Colonic mucosa (tissue), 4 donors: ENCODE measurements at places on chromosomes 13 and 19.

DNA sequence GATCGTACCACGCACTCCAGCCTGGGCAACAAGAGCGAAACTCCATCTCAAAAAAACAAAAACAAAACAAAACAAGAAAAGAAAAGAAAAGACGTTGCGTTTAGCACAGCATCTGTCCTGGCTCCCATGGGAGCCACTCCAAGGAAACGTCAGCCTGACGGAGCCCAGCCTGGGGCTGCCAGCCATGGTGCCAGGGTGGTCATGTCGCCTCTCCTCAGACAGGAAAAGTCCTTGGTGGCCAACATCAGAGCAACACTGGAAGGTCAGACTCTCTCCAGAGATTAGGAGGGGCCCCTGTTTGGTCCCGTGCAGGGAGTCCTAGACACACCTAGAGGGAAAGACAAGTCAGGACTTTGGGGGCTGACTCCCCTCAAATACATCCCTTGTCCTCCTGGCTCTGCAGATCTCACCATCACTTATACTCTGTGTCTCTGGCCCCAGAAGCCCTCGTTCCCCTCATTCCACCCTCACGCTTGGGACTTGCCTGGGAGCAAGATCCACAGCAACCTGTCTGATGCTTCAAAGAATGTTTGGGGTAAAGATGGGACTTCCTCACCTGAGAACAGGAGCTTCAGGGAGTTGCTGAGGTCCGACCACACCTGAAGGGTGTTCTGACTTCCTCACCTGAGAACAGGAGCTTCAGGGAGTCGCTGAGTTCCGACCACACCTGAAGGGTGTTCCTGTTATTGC, 9.3 kb downstream of the LILRA4 start:
- no peak for DNase-seq
- no peak overlapping the region for H3K27ac ChIP-seq
- H3K27me3 ChIP-seq, result no peaks in the 10 kb centered on the region
- no peaks in the 10 kb centered on the region for H3K4me1 ChIP-seq
- H3K36me3 ChIP-seq, result no peaks in the 10 kb centered on the region

DNA sequence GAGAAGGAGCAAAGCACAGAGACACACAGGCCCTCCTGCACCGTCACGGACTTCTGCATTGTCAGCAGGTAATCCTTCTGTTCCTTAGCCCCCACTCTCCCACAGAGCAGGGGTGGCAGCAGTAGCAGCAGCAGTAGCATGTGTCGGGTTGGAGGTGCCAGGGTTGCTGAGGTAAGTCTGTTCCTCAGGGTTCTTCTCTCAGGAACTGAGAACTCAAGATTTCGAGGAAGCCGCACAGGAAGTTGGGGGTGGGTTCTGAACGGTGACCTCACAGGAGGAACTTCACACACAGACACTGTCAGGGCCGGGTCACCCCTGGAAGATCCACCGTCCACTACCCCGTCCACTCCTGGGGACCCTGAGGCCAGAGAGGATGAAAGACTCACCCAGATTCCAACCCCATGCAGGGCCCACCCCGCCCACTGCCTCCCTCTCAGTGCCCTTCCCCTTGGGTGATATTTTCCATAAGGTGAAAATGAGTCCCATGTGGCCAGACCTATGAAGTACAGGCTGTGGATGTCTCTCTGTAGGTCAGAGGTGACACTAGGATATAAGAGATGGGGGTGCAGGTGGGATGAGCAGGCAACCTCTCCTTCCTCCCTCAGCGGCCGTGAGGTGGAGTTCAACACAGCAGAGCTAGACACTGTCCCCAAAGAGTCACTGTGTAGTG, at the start of gene SIGLEC12:
TSS of gene SIGLEC12 (minus strand) at position 207 of the 670 bp plus-strand sequence. CDS start at position 140, 67 bp downstream.
- H3K4me3 ChIP-seq, result no peak within 1 kb of the TSS
- H3K27ac ChIP-seq, result no peak within 1 kb of the TSS
- H3K4me1 ChIP-seq, result no peaks in the 10 kb centered on the region

DNA sequence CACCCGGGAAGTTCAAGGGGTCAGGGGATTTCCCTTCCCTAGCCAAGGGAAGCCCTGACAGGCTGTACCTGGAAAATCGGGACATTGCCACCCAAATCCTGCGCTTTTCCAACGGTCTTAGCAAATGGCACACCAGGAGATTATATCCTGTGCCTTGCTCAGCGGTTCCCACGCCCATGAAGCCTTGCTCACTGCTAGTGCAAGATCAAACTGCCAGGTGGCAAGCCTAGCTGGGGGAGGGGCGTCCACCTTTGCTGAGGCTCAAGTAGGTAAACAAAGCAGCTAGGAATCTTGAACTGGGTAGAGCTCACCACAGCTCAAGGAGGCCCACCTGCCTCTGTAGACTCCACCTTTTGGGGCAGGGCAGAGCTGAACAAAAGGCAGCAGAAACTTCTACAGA, 1794.5 kb downstream of the PCDH9 start:
- H3K4me1 ChIP-seq, result no peaks in the 10 kb centered on the region
- no peak for DNase-seq
- H3K36me3 ChIP-seq, result no peaks in the 10 kb centered on the region
- H3K4me3 ChIP-seq, result no peak overlapping the region

DNA sequence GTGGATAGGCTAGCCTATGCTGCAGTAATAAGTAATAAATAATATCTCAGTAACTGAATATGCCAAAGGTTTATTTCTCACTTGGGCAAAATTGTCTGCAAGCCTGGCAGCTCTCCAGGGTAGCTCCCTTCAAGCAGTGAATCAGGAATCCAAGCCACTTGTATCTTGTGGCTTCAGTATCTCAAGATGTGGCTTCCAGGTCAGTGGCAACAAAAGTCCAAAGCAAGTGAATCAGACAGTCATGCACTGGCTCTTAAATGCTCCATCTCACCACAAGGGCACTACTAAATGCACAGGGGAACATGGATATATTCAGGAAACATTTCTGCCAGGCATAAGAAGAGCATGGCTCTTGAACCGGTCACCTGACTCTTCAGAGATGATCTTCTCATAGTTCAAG, 126.3 kb downstream of the KCTD12 start:
- H3K4me3 ChIP-seq, result no peak overlapping the region
- no peaks in the 10 kb centered on the region for H3K27me3 ChIP-seq
- H3K4me1 ChIP-seq, result no peaks in the 10 kb centered on the region
- H3K36me3 ChIP-seq, result no peaks in the 10 kb centered on the region

DNA sequence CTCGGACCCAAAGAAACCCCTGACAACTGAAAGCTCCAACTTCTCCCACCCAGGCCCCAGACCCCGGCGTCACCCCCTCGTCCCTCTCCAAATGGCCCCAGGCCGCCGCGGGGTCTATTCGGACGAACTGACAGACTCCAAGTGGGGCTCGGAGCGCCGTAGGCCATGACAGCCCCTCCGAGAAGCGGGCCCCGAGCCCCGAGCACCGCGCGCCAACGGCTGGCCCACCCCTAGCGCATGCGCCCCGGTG, 360 bp downstream of the DDX39A start:
- H3K4me3 ChIP-seq, result peak overlapping the region; percentile 84
- peak overlapping the region; percentile 95 for H3K27ac ChIP-seq
- peak; percentile 88 for DNase-seq

- no peaks in the 10 kb centered on the region for H3K36me3 ChIP-seq
- H3K4me1 ChIP-seq, result no peaks in the 10 kb centered on the region
- no peak for DNase-seq
- no peak overlapping the region for H3K4me3 ChIP-seq
Measured at GRCh38 chr13:90500569-90500968, 846.9 kb upstream of the MIR17HG start.

GRCh38 chr13:111384441-111385182, 64.2 kb downstream of the TEX29 start:
- H3K27ac ChIP-seq, result no peak overlapping the region

GRCh38 chr19:50921426-50922316, 10.5 kb upstream of the KLK4 start:
- H3K4me1 ChIP-seq, result no peaks in the 10 kb centered on the region
- DNase-seq, result no peak
- no peak overlapping the region for H3K4me3 ChIP-seq
- no peak overlapping the region for H3K27ac ChIP-seq
- H3K36me3 ChIP-seq, result no peaks in the 10 kb centered on the region

DNA sequence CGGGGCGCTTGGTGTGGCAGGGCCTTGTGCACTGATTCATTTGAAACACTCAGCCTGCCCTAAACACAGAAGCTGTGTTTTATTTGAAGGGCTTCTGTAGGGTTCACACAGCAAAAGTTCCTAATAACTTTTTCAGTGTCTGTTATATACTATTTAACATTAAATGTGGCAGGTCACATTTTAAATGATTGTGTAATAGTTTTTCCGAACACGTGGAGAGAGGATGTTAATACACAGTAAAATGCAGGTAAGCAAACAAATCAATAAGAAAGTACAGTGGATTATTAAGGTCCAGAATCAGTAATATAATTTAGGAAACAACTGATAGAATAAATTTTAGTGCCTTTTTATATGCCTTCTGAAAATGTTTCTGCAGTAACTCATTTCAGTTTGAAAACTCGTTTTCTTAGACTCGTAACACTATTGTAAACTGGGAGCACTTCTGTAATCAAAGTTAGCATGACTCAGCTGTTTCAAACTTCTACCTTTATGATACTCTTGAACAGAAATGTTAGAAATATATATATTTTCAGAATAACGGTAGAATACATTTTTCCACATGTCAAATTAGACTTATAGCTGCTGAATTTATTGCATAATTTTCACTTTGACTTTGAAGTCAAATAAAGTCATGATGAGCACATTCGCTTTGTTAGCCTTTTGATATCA, 70.1 kb downstream of the GGACT start:
- no peaks in the 10 kb centered on the region for H3K27me3 ChIP-seq
- no peaks in the 10 kb centered on the region for H3K4me1 ChIP-seq
- DNase-seq, result no peak
- no peak overlapping the region for H3K4me3 ChIP-seq
- no peaks in the 10 kb centered on the region for H3K36me3 ChIP-seq

- no peak overlapping the region for H3K4me3 ChIP-seq
- H3K4me1 ChIP-seq, result no peaks in the 10 kb centered on the region
- H3K27me3 ChIP-seq, result no peaks in the 10 kb centered on the region
Measured at GRCh38 chr13:23455401-23456185, 22.1 kb upstream of the SACS start.

DNA sequence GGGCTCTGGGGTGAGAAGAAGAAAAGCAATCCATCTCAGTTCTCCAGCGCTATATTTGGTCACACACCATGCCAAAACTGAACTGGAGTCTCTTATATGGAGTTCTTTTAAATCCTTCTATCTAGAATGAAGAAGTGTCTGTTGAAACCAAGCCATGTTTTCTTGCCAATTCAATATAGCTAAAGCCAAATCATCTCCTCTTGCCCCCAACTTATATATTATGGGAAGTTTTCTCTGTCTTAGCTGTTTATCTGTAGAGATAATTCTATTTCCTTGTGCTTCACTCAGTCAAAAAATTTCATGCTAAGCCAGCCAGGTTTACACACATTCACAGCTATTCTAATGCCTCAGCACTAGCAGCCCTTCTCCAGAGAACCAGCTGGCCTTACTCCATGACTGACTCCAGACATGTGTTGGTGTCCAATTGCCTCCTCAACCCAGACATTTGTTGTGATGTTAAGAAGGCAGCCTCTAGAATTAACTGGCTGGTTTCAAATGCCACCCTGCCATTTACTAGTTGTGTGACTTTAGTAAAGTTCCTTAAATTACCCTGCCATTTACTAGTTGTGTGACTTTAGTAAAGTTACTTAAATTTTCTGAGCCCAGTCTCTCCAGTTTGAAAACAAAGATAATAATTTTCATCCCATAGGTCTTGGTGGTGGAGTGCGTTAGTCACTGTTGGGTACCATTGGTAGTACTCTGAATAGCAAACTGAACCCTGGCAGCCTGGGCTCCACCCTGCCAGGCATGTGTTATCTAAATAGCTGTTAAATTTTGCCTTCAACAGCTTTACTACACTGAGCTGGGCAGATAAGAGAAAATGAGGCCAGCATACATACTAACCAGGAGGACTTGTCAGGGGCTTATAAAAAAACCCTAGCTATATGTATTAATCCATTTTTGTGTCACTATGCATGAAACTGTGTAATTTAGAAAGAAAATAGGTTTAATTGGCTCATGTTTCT, 525.1 kb downstream of the LMO7 start:
- DNase-seq, result no peak
- no peak overlapping the region for H3K27ac ChIP-seq
- no peak overlapping the region for H3K4me3 ChIP-seq
- no peaks in the 10 kb centered on the region for H3K36me3 ChIP-seq
- H3K4me1 ChIP-seq, result no peaks in the 10 kb centered on the region

- no peaks in the 10 kb centered on the region for H3K36me3 ChIP-seq
- no peak overlapping the region for H3K27ac ChIP-seq
- no peaks in the 10 kb centered on the region for H3K4me1 ChIP-seq
- no peak for DNase-seq
Measured at GRCh38 chr13:26762745-26763345, 2.3 kb upstream of the GPR12 start.

DNA sequence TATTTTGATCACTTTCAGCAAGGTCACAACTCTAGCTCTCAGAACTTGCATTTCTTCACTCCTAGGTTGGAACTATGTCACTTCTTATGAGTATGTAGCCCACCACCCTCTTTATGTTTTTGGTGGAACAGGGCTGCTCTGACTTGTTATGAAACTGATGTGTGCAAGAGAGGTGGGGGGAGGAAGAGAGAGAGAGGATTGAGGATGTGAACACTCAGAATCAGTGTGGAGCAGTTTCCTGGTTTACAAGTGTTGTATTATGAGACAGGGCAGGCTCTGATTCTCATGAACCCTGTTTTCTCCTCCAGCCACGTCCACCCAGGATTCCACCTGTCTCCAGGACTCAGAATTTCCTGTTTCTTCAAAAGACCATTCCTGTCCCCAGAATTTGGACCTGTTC, 16.1 kb downstream of the ZNF317 start:
- no peak overlapping the region for H3K27ac ChIP-seq
- no peak overlapping the region for H3K4me3 ChIP-seq
- DNase-seq, result no peak
- H3K4me1 ChIP-seq, result no peaks in the 10 kb centered on the region

DNA sequence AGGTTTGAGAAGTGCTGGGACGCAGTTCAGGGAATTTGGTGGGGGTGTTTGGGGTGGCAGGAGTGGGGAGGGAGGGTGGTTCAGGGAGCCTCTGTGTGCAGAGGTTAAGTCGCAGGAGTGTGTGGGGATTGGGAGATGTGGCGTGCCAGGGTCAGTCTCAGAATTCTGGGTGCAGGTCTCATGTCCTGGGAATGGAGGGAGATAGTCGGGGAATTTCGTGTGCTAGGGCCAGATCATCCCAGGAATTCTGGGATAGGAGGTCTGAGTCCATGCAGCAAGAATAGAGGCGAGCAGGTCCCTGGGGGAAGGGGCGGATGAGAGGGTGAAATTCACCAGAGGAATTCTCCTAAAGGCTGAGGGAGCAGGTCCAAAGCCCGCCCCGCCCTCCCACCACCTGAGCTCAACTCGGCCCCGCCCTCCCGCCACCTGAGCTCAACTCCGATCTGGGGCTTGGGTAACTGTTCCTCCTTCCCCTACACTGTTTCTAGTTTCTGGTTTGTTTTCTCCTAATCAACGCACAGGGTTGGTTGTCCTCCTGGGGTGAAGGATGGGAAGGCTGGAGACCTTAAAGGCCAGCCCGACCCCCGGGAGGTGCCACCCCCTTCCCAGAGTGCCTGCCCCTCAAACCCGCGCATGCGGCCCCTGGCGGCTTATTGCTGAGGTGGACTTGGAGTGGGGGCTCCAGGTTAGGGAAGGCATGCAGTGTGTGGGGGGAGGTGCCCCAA, 15.2 kb downstream of the KCNC3 start:
- H3K36me3 ChIP-seq, result no peaks in the 10 kb centered on the region
- no peak for DNase-seq
- peaks cover 11% of the 10 kb centered on the region for H3K27me3 ChIP-seq
- no peaks in the 10 kb centered on the region for H3K4me1 ChIP-seq

- no peak for DNase-seq
- H3K27ac ChIP-seq, result no peak overlapping the region
- no peaks in the 10 kb centered on the region for H3K27me3 ChIP-seq
- no peaks in the 10 kb centered on the region for H3K4me1 ChIP-seq
- H3K36me3 ChIP-seq, result no peaks in the 10 kb centered on the region
- no peak overlapping the region for H3K4me3 ChIP-seq
Measured at GRCh38 chr19:35767288-35768081, 7.9 kb upstream of the ARHGAP33 start.
